Small intestine (tissue), 16 donors: ENCODE measurements at places on chromosomes 3 and 15. TPM values are rescaled to one million over a fixed set of nuclear protein-coding genes. Genes with fewer than 3 reads are reported as not detected.

DNA sequence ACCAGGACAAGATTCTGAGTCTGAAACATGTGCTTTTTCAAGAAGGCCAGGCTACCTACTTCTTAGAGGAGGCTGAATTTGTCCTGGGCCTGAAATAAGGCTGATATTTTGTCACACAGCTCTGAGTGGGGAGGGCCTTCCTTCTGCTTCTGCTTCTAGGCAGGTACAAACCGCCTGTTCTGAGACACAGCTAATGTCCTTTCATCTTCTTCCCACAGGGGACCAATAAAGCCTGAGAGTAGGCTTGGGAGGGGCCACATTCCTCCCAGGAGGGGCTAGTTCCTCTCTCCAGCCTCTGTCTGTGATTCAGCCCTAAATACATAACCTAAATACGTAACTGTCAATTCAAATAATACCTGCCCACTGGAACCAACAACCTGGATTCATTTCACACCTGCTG is 34.8 kb downstream of the CRYGS start:
- DNase-seq = no peak
- no peak overlapping the region for H3K27ac ChIP-seq
- no peaks in the 10 kb centered on the region for H3K4me1 ChIP-seq
- H3K4me3 ChIP-seq = no peak overlapping the region

DNA sequence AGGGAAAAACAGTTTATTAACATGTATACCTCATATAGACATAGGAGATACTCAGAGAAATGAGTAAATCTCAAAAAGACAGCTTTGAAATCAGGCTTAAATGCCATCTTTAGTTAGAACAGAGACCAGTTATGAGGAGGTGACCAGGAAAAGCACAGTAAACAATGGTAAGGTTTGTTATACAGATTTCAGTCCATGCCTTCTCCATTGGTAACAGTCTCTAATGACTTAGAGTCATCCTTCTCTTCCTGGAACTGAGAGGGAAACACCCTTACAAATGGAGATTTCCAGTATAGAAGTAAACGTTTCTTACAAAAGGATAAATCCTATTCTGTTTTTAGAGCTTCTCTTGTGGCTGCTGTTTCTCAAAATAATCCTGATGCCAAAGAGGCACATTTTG is 476.3 kb upstream of the NAALADL2 start:
- DNase-seq = no peak
- no peaks in the 10 kb centered on the region for H3K27me3 ChIP-seq
- no peaks in the 10 kb centered on the region for H3K4me1 ChIP-seq

The MAP1A gene
- polyA plus RNA-seq = 0.22 TPM

The ANP32A gene
- polyA plus RNA-seq = 56.2 TPM

DNA sequence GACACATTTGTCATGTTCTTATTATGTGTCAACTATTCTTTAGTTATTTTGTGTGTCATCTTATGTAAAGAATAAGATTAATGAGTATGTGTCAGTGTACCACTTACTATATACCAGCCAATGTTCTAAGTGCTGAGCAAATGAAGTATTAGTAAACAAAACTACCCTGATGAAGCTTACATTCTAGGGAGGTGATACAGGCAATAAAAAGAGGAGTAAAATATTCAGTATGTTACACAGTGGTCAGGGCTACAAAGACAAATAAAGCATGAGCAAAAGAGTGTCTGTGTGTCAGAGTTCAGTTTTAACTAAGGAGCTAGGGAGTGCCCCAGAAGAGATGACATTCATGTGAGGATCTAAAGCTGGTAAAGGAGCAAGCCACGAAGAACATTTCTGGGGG is 79.1 kb downstream of the TRPC1 start:
- DNase-seq = no peak
- no peaks in the 10 kb centered on the region for H3K4me1 ChIP-seq
- no peak overlapping the region for H3K4me3 ChIP-seq
- H3K27ac ChIP-seq = no peak overlapping the region

DNA sequence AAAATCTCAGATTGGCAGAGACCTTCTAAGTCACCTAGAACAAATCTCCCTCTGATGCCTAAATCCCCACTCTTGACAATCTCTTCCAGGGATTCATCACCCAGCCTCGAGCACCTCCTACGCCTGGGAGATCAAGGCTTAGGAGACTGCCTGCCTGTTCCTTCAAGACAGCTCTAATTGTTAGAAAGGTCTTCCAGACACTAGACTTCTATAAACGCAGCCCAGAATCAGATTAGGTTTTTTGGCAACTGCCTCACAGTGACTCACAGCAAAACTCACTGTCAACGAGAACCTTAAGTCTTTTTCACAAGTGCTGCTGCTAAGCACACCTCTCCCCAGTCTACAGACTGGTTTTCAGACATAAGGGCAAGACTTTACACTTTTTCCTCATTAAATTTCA is 23.1 kb downstream of the SRGAP3 start:
- DNase-seq = no peak
- H3K36me3 ChIP-seq = no peaks in the 10 kb centered on the region
- H3K4me3 ChIP-seq = no peak overlapping the region
- H3K27me3 ChIP-seq = no peaks in the 10 kb centered on the region
- no peaks in the 10 kb centered on the region for H3K4me1 ChIP-seq
- H3K27ac ChIP-seq = no peak overlapping the region

DNA sequence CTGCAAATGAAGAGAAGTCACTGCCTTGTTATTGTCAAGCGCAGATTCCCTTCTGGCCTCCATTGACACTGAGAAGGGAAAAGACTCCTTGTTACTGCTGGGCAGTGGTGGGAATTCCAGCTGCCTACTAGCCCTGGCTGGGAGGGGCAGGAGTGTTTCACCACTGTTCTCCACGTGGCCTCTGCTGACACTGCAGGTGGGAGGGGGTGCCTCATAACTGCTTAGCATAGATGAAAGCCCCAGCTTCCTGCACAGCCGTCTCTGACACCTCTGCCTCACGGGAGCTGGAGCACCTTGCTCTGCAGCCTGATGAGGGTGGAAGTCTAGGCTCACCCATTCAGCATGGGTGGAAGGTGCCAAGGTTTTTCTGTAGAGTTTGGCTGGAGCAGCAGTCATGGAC is 52.1 kb downstream of the TM2D3 start:
- no peaks in the 10 kb centered on the region for H3K36me3 ChIP-seq
- no peaks in the 10 kb centered on the region for H3K27me3 ChIP-seq
- no peaks in the 10 kb centered on the region for H3K4me1 ChIP-seq
- DNase-seq = peak; percentile 55
- no peak overlapping the region for H3K4me3 ChIP-seq

- H3K36me3 ChIP-seq = peaks cover 4% of the 10 kb centered on the region
- peaks cover 17% of the 10 kb centered on the region for H3K4me1 ChIP-seq
- no peak overlapping the region for H3K4me3 ChIP-seq
- no peaks in the 10 kb centered on the region for H3K27me3 ChIP-seq
- H3K27ac ChIP-seq = no peak overlapping the region
- no peak for DNase-seq
Measured at GRCh38 chr3:185549122-185549521, 3.3 kb downstream of the LIPH start.

- no peak for DNase-seq
- H3K27me3 ChIP-seq = no peaks in the 10 kb centered on the region
- no peak overlapping the region for H3K27ac ChIP-seq
- H3K36me3 ChIP-seq = no peaks in the 10 kb centered on the region
- H3K4me3 ChIP-seq = no peak overlapping the region
Measured at GRCh38 chr15:76296849-76297248, 14.4 kb downstream of the ETFA start.

The NMNAT3 gene
- 16.3 TPM for polyA plus RNA-seq
